ENCODE measurements at places on chromosomes 2 and 18.
A peak's percentile ranks its signal among the peaks of the same experiment; 100 is the strongest.

DNA sequence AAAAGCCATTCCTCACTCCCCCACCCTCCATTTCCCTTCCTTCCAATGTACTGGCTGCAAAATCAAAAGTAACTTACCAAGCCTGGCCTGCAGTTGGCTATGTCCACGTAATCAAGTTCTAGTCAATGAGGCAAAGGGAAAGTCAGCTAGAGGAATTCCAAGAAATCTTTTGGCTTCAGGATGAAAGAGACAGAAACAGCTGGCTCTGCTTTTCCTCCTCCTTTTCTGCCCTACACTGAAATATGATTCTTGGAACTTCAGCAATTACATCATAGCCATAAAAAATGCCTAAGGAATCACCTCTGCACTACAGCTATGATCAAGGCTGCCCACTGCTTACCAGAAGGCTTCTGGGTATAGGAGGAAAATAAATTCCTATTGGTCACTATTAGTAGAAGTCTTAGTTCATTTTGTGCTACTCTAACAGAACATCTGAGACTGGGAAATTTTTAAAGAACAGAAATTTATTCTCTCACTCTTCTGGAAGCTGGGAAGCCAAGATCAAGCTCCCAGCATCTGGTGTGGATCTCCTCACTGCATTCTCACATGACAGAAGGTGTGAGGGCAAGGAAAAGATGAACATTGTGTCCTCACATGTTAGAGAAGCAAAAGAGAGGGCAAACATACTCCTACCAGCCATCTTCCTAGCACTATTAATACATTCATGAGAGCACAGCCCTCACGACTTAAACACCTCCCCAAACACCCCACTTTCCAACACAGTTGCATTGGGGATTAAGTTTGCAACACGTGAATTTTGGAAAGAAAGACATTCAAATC, 219.9 kb downstream of the TMX3 start:
- DNase-seq: peak; percentile 90

- no peak for DNase-seq
Observed at GRCh38 chr2:95091885-95092555, 29.6 kb downstream of the MRPS5 start.

GRCh38 chr2:189082376-189082975, 97.1 kb downstream of the COL5A2 start:
- peak; percentile 41 for DNase-seq

GRCh38 chr2:45855374-45855773, 203.9 kb downstream of the PRKCE start:
- DNase-seq: no peak

DNA sequence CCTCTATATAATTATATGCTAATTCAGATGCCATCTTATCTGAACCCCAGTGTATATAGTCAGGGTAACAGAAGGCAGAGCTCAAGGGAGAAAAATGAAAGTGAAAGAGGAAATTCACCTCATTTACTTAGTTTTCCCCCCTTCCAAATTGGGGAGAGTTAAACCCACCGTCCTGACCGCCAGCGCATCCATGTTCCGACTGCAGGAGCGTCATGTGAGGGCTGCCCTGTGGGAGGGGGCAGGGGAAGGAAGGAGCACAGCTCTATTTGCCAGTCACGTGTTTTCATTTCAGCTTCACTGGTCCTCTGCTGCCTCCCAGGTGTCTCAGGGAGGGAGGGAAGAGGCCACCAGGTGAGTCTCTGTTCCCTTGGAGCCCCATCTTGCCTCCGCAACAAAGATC, 13.2 kb downstream of the CNNM4 start:
- no peak for DNase-seq

Measured in fibroblast of skin of left biceps (primary cell).